ENCODE measurements at places on chromosomes 12 and 14. TPM values are rescaled to one million over a fixed set of nuclear protein-coding genes. Genes with fewer than 3 reads are reported as not detected.

DNA sequence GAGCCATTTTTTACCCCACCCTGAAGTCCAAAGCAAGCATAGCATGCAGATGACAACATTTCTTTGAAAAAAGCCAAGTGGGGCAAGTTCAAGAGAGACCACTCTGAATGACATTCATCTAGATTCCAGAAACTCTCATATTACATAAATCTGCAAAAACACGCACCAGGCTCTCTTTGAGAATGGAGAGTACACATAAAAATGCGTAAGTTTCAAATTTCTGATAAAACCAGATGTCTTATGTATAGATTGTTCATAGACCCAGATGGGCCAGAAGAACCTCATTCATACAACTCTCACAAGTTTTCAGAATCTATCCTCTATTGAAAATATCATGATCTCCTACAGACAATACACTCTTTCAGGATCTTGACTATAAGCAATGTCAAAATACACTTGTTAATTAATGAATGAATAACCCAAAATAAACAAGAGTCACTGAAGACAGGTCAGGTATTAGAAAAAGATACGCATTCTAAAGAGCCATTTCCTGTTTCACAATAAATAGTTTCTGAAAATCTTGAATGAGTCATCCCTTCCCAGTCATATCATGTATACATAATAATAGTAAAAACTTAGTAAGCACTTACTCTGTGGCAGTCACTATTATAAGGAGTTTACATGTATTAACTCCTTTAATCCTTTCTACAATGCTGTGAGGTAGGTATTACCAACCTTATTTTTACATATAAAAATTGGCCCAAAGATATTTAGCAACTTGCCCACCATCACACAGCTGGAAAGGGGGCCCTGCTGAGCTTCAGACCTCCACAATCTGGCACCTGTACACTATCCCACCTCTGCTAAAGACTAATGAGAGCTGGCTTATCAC lies 72.0 kb downstream of the PPP2R5E start:
- DNase-seq, result peak; percentile 69

The SMCO2 gene
- polyA plus RNA-seq, result not detected

DNA sequence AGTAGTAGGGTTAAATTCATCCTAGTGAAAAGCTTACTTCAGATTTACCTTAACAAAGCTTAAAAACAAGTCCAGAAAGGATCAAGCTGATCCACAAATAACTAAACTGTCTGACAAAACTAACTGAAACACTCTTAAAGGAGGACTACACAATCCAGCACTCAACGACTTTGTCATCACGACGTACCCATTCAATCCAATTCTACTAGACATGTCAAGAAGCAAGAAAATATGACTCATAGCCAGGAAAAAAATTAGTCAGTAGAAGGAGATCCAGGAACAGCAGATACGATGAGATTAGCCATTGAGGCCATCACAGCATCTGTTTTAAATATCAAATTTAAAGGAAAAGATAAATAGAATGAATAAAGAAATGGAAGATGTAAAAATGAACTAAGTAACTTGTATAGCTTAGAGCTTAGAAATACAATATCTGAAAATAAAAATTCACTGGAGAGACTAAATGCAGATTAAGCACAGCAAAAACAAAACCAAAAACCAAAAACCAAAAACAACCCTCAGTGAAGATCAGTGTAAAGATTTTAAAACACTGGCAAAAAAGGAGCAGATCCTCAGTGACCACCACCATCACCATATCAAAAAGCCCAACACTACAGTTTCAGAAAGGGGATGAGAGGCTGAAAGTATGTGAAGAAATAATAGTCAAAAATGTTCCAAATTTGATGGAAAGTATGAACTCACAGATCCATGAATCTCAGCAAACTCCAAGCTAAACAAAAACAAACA lies 95.0 kb upstream of the CCND2 start:
- no peak for DNase-seq

The CPNE6 gene
- 0.96 TPM for polyA plus RNA-seq

The PTHLH gene
- polyA plus RNA-seq, result 0.20 TPM

GRCh38 chr14:22955702-22956569 lies 954 bp downstream of the HAUS4 start:
- no peak for DNase-seq

- no peak for DNase-seq
These were observed 101.1 kb downstream of the OTOGL start for GRCh38 chr12:80200414-80200813.

Measured in cardiac muscle cell (in vitro differentiated cells and primary cell).